Right renal cortex interstitium (tissue), 3 donors: ENCODE measurements at places on chromosomes 2 and 18. TPM values are rescaled to one million over a fixed set of nuclear protein-coding genes. Genes with fewer than 3 reads are reported as not detected.

Gene INPP5D
- 6.2 TPM for polyA plus RNA-seq

Gene C1QL2
- not detected for polyA plus RNA-seq

Gene FAM98A
- 49.0 TPM for polyA plus RNA-seq

Gene MROH2A
- polyA plus RNA-seq = 0.24 TPM

Gene GPR75
- 1.8 TPM for polyA plus RNA-seq

Gene RSAD2
- polyA plus RNA-seq = 3.3 TPM

DNA sequence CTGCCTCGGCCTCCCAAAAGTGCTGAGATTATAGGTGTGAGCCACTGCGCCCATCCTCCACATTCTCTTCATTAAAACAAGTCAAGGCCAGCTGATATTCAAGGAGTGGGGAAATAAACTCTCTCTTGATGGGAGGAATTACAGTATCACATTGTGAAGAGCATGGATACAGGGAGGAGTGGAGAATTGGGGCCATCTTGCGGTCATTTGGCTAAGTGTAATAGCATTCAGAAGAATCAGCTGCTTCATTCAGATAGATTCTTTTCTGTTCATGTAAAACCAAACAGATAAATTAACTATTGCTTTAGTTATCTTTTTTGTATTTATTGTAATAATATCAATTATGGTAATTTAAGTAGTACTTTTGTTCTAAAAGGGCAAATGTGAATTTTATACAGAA is 156.3 kb downstream of the UBR3 start:
- DNase-seq = no peak

DNA sequence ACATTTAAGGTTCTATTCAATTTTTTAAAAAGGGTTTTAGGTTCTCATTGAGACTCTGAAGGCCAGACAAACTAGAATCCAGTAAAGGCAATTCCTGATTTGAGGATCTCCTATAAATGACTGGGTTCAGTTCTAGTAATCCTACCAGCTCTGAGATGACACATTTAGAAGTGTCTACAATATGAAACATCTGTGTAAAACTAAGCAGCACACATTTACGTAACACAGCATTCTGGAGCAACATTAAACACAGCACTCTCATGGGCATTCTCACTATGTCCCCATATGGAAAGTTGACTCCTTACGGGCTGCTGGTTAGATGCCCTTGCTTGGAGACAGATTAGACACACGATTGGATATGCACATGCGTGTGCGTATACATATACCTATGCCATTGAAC is 114.4 kb downstream of the ZNF385B start:
- DNase-seq = no peak

DNA sequence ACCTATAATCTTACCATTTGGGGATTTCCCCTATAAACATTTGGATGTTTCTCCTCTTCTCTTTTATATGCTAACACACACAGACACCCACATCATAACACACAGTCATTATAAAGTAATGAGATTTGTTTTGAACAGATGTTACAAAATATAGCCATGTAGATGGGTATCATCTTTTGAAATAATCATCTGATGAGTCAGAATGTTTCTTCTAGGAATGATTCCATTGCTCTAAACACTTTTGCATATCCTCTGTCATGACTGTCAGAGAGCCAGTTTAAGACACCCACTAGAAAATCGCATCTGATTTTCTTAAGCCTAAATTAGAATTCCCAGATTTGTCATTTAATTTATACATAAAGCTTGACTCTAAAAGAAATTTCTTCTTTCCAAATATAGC is 442.6 kb downstream of the CMPK2 start:
- no peak for DNase-seq

- DNase-seq = no peak
Observed at GRCh38 chr2:159633219-159633618, 16.9 kb upstream of the BAZ2B start.

- no peak for DNase-seq
Observed at GRCh38 chr2:103265521-103265920, 503.7 kb downstream of the TMEM182 start.
